ENCODE measurements at places on chromosomes 3 and 15. TPM values are rescaled to one million over a fixed set of nuclear protein-coding genes. Genes with fewer than 3 reads are reported as not detected.
A peak's percentile ranks its signal among the peaks of the same experiment; 100 is the strongest.

Gene RBSN
- total RNA-seq = 24.9 TPM

Gene TMEM40
- total RNA-seq = 1.4 TPM

Gene ABHD10
- 22.7 TPM for total RNA-seq

Gene ZDHHC23
- total RNA-seq = 10.9 TPM

Gene RSL24D1
- total RNA-seq = 55.1 TPM

Gene PRTG
- 7.5 TPM for total RNA-seq

- H3K36me3 ChIP-seq = no peaks in the 10 kb centered on the region
- H3K4me3 ChIP-seq = no peak overlapping the region
- no peaks in the 10 kb centered on the region for H3K27me3 ChIP-seq
- H3K4me1 ChIP-seq = no peaks in the 10 kb centered on the region
Measured at GRCh38 chr3:85801955-85802354, 843.2 kb downstream of the CADM2 start.

GRCh38 chr3:24490151-24490550 lies 4.5 kb downstream of the THRB start:
- no peaks in the 10 kb centered on the region for H3K27me3 ChIP-seq
- H3K4me1 ChIP-seq = peaks cover 5% of the 10 kb centered on the region
- H3K36me3 ChIP-seq = no peaks in the 10 kb centered on the region
- no peak overlapping the region for H3K27ac ChIP-seq

DNA sequence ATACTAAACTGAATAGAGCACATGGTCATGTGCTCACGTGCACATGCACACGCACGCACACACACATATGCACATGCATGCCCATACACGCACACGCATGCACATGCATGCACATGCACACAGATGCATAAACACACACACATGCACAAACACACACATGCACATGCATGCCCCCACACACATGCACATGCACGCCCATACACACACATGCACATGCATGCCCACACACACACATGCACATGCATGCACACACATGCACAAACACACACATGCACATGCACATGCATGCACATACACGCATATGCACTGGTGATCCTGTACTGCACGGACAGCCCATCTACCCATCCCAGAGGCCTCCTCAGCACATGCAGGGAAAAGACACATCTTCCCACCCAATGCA lies 426.6 kb downstream of the OCA2 start:
- no peak for DNase-seq
- no peaks in the 10 kb centered on the region for H3K36me3 ChIP-seq
- no peaks in the 10 kb centered on the region for H3K27me3 ChIP-seq

- no peak for DNase-seq
- H3K4me1 ChIP-seq = no peaks in the 10 kb centered on the region
- H3K4me3 ChIP-seq = no peak overlapping the region
- no peak overlapping the region for H3K27ac ChIP-seq
- no peaks in the 10 kb centered on the region for H3K36me3 ChIP-seq
- no peaks in the 10 kb centered on the region for H3K27me3 ChIP-seq
Measured at GRCh38 chr3:77380136-77380535, 340.2 kb downstream of the ROBO2 start.

DNA sequence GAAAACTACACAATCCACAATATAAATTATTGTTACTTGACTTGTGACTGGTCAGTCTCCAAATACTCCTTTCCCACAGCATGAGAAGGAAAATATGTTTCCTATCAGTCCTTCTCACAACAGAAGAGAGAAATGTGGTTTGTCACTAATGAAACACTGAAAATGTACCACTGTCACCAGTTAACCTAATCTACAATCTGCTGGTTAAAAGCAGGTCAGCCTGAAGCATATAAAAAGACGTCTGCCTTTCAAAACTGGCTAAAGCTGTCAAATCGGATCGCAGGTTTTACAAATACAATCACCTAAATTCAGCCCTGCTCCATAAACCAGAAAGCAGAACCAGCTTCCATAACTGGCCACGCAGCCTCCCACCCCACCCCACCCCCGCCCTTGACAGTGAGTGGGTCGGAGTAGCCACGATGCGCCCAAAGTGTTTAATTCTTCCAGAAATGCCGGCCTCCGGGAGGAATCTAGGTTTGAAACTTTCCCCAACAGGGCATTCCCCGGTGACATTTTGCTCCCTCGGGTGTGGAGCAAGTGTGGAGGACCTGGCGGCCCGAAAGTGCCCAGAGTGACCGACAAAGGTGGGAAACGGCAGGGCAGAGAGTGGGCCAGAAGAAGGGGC lies 682 bp downstream of the ETFA start:
- peak overlapping the region; percentile 84 for H3K4me3 ChIP-seq
- H3K27me3 ChIP-seq = no peaks in the 10 kb centered on the region
- H3K36me3 ChIP-seq = no peaks in the 10 kb centered on the region
- H3K4me1 ChIP-seq = no peaks in the 10 kb centered on the region
- no peak for DNase-seq
- peak overlapping the region; percentile 90 for H3K27ac ChIP-seq

DNA sequence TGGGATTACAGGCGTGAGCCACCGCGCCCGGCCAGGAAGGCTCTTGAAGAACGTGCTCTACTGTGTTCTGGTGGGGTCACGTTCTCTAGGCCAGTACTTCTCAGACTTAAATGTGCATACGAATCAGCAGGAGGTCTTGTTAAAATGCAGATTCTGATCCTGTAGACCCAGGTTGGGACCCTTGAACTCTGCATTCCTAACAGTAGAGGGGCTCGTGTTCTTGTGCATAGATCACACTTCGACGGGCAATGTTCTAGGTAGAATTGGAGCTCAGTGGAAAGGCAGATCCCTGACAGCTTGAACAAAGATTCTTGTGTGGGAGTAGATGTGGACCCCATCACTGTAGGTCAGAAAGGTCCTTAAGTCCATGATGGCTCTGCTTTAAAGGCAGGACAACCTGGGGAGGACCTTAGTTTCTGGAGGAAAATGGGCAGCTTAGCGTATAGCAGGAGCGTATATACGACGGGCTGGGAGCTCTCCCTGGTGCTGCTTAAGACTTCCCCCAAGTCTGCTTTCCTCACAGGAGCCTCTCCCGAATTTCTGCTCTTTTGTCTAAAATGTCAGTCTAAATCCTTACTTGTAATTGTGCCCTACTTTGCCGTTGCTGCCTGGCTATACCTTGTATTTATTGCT lies 16.9 kb upstream of the FAM81A start:
- no peak for DNase-seq
- no peaks in the 10 kb centered on the region for H3K27me3 ChIP-seq
- no peak overlapping the region for H3K27ac ChIP-seq
- no peaks in the 10 kb centered on the region for H3K36me3 ChIP-seq
- no peak overlapping the region for H3K4me3 ChIP-seq

DNA sequence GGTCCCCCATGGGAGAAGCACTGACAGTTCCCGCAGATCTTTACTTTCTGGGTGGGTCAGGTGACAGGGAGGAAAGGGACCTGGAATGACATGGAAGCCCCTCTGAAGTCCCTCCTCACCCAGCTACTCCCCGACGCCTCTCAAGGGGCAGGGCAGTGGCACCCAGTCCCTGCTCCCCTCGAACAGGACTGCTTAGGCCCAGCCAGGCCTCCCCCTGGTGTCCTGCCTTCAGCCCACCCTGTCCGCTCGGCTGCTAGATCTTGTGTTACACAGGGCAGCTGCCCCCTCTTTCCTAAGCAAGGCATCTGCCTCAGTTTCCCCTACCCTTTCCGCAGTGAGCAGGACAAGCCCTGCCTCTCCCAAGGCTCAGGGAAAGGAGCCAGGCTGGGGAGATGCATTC lies 226.5 kb downstream of the XXYLT1 start:
- no peaks in the 10 kb centered on the region for H3K27me3 ChIP-seq
- no peak overlapping the region for H3K27ac ChIP-seq
- H3K4me1 ChIP-seq = no peaks in the 10 kb centered on the region
- H3K36me3 ChIP-seq = no peaks in the 10 kb centered on the region
- no peak for DNase-seq
- no peak overlapping the region for H3K4me3 ChIP-seq

- H3K4me1 ChIP-seq = no peaks in the 10 kb centered on the region
- no peak for DNase-seq
- H3K27me3 ChIP-seq = no peaks in the 10 kb centered on the region
- H3K4me3 ChIP-seq = no peak overlapping the region
Measured at GRCh38 chr3:54324103-54324502, 201.8 kb downstream of the CACNA2D3 start.

DNA sequence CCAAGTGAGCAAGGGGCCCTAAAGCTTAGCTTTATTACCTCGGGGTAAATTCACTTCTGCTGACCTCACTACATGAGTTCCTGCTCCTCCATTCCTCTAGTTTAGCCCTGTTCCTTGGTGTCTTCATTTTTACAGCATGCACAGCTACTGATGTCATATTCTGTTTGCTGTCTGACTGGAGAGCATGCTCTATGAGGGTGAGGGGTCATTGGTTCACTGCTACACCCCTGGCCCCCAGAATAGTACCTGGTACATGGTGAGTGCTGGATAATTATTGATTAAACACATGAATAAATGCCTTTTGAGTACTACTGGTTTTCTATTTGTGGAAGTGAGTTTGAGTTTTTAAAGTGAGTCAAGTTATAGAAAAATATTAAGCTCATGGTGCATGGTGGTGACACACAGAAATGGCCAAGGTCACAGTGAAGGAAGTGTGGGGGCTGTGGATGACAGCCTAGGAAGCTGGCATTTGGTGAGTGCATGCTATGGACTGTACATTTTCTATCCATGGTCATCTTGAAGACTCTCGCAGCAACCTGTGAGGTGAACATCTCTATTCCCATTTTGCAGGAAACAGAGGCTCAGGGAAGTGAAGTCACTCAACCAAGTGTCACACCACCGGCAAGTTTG lies 34.0 kb downstream of the RPLP1 start:
- no peak overlapping the region for H3K27ac ChIP-seq
- H3K4me3 ChIP-seq = no peak overlapping the region
- H3K4me1 ChIP-seq = peaks cover 6% of the 10 kb centered on the region
- no peaks in the 10 kb centered on the region for H3K27me3 ChIP-seq
- no peak for DNase-seq

DNA sequence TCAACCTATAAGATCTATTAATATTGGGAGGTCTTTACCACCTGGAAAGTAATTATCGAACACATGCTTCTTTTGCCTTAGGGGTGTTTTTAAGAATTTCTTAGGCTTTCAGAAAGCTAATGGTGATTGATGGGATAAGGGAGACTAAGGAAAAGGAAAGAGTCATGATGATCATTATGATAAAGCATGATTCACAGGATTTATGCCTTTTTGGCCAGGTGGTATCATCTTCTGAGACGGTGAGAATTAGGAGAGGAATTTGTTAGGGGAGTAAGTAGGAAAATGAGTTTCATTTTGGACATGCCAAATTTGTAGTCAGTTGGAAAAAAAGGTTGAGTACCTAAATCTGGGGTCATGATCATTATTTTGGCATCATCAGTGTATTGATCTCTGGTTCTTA lies 8.9 kb downstream of the ARMC8 start:
- H3K4me3 ChIP-seq = no peak overlapping the region
- H3K27me3 ChIP-seq = no peaks in the 10 kb centered on the region
- no peak for DNase-seq
- H3K4me1 ChIP-seq = peaks cover 36% of the 10 kb centered on the region

DNA sequence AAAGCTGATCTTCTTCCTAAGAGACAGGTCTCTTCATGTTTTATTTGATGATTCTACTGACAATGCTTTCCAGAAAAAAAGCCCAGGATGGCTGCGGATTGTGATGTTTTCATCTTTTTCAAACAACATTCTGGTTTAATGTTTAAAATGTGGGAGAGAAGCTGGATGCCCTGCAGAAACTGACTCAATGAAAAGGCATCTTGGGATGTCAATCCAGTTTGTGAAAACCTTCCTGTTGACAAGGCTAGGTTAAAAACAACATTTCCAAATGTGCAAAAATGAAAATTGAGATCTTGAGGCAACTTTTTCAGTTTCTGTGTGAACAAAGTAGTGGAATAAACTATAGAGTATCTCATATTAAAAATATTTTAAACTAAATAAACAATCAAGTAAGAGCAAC lies 156.0 kb upstream of the MRPL3 start:
- no peaks in the 10 kb centered on the region for H3K36me3 ChIP-seq
- H3K27me3 ChIP-seq = no peaks in the 10 kb centered on the region
- H3K4me3 ChIP-seq = no peak overlapping the region
- no peak overlapping the region for H3K27ac ChIP-seq

DNA sequence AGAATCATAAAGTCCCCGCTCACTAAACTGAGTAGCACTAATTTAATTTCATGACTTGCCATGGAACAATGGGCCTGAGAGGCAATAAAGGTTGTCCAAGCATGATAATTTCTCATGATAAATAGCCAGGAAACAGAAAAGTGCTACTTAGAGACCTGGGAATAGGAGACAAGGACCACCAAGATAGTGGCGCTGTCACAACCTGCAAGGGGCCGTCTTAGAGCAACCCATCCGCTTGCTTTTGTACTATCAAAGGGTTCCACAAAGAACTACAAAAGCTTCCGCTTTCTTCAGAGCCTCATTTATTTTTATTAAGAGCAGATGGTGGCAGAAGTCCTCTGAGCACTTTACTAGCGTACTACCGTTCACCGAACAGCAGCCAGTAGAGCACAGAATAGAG lies 421.7 kb upstream of the GRM7 start:
- no peaks in the 10 kb centered on the region for H3K36me3 ChIP-seq
- no peaks in the 10 kb centered on the region for H3K4me1 ChIP-seq
- no peak overlapping the region for H3K4me3 ChIP-seq
- H3K27me3 ChIP-seq = no peaks in the 10 kb centered on the region

DNA sequence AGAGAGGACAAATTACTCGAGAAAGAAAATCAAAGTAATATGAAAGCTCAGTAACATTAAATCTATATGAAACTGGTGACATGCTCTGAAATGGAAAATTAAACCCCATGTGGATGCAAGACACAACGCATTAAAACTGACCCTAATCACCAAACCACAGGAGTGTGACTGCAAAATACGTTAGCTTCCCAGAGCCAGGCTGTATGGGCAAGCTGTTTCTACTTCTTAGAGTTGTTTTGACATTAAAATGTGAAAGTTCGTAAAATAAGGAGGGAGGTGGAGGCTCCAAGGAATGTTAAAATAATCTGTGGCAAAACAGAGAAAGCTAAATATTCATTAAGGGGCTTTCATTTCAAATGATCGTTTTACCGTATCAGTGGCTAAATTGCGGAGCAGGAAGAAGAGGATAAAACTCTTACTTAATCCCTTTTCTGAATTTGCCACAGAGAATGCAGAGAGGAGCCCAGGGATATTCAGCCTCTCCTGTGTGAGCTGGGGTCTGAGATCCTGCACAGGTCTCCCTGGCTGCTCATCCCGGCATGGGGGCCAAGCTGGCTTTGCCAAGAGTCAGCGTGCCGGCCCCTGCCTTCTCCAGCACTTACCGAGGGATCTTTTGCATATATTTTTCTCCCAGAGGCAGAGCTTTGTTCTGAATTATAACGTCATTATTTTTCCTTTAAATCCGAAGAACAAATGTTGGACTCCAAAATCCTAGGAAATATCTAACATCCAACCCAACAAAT lies 239.8 kb upstream of the THBS1 start:
- no peak for DNase-seq
- H3K36me3 ChIP-seq = no peaks in the 10 kb centered on the region
- H3K4me3 ChIP-seq = no peak overlapping the region
- H3K27ac ChIP-seq = no peak overlapping the region
- H3K27me3 ChIP-seq = no peaks in the 10 kb centered on the region
- no peaks in the 10 kb centered on the region for H3K4me1 ChIP-seq

GRCh38 chr3:16060358-16060852 lies 114.1 kb upstream of the GALNT15 start:
- DNase-seq = no peak
- no peaks in the 10 kb centered on the region for H3K27me3 ChIP-seq
- H3K4me3 ChIP-seq = no peak overlapping the region
- H3K36me3 ChIP-seq = no peaks in the 10 kb centered on the region

Measured in left lung (tissue), 14 donors.